Mammary microvascular endothelial cell (primary cell): ENCODE measurements at places on chromosomes 1 and 21. TPM values are rescaled to one million over a fixed set of nuclear protein-coding genes. Genes with fewer than 3 reads are reported as not detected.

Gene HCRTR1
- total RNA-seq = 0.13 and 0.30 TPM in 2 replicates

Gene BSND
- total RNA-seq = not detected in 2 replicates

Gene S100A5
- total RNA-seq = not detected in 2 replicates

Gene MTARC1
- 3.1 and 3.5 TPM in 2 replicates for total RNA-seq

Gene ATP1A2
- not detected in 2 replicates for total RNA-seq

Gene BMP8B
- total RNA-seq = not detected in 2 replicates

Gene ZMYND12
- 0.34 and 0.47 TPM in 2 replicates for total RNA-seq
